ENCODE measurements at places on chromosomes 1 and 21.

GRCh38 chr1:33049371-33049770 lies 12.7 kb upstream of the AK2 start:
- DNase-seq = peak; percentile 27

GRCh38 chr1:110150330-110151174 lies at the start of gene SLC6A17:
Gene SLC6A17 (plus strand): TSS chr1:110150494. CDS start chr1:110166930, 16,436 bp downstream.
- no peak for DNase-seq

- DNase-seq = no peak
Observed at GRCh38 chr1:67089685-67090208, 35.8 kb upstream of the SLC35D1 start.

GRCh38 chr21:39597595-39597994 lies 15.1 kb upstream of the B3GALT5 start:
- no peak for DNase-seq

- DNase-seq = no peak
Observed at GRCh38 chr1:234971586-234972297, 156.9 kb downstream of the TOMM20 start.

- DNase-seq = no peak
Observed at GRCh38 chr1:247293047-247293446, 37.2 kb downstream of the VN1R5 start.

- DNase-seq = no peak
Observed at GRCh38 chr1:9183441-9183840, 51.1 kb upstream of the H6PD start.

GRCh38 chr1:44714944-44715571 lies 15.9 kb downstream of the RNU5D-1 start:
- peak; percentile 70 for DNase-seq

GRCh38 chr1:36247538-36247937 lies 23.3 kb downstream of the THRAP3 start:
- DNase-seq = no peak

DNA sequence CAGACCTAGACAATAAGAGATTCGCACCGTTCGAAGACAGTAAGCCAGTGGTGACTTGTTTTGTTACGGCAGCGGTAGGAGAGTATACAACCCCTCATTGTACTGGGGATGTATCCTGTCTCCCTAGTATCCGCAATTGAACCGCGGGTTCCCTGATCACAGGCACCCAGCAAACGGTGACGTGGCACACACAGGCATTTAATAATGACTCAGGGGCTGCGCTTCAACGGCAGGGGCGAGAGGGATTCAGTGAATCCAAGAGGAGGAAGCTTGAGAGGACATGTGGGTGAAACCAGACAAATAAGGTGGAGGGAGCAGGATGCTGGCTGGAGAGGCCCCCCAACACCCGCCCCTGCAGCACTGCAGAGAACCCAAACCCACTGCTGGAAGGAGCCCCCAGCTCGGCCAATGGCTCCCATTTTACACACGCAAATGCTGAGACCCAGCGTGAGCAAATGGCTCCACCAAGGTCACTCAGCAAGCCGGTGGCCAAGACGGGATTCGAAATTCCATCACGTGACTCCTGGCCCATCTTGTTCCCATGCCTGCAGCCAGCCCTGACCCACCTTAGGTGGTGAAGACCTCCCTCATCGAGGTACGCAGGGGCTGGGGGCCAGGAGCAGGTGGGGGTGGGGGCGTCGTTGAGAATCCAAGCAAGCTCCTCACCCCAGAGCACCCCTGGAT lies 149.9 kb downstream of the SYF2 start:
- no peak for DNase-seq

DNA sequence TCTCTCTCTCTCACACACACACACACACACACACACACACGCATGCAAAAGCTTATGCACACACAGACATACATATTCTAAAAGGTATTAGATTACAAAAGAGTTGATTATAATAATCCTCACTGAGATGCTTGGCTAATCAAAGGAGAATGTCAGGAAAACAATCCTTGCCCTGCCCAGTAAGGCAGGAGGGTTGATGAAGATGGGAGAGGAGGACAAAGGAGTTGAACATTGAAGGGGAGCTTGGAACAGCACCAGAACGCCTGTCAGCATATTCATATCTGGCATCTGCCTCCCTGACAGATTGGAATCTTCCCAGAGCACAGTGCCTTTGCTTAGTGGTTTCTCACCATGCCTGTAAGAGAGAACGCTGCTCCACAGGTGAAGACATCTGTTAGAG lies 68.6 kb upstream of the PALMD start:
- no peak for DNase-seq

GRCh38 chr1:203954788-203955552 lies 93.6 kb downstream of the SNRPE start:
- DNase-seq = no peak

- DNase-seq = no peak
Observed at GRCh38 chr1:169072945-169073725, 33.4 kb upstream of the ATP1B1 start.

DNA sequence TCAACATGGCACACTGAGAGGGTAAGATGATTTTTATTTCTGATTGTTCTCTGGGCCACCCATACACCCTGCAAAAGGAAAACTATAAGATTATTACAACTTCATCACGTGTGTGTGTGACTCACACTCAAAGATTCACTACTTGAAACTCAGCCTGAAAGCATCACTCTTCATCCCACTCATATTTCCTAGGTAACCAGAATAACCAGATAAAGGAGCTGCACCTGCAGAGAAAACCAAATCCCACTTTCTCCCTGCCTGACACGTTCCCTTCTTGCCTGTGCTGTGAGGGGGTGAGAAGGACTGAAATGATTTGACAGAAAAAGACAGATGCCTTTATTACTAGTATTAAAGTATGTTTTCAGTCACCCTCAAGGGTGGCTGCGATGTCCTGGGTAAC lies 131.6 kb downstream of the TGFBR3 start:
- no peak for DNase-seq

GRCh38 chr21:42939582-42940413 lies 14.4 kb upstream of the ERVH48-1 start:
- DNase-seq = no peak

DNA sequence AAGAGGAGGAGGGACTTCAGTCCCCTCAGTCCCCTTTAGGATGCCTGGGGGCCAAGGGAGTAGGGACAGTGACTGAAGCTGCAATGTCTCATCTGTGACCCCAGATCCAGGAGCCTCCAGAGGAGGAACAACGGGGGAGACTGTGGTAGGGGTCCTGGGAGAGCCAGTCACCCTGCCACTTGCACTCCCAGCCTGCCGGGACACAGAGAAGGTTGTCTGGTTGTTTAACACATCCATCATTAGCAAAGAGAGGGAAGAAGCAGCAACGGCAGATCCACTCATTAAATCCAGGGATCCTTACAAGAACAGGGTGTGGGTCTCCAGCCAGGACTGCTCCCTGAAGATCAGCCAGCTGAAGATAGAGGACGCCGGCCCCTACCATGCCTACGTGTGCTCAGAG lies 18.3 kb downstream of the LY9 start:
- no peak for DNase-seq

GRCh38 chr1:21610989-21611785 lies 58.0 kb downstream of the RAP1GAP start:
- DNase-seq = no peak

DNA sequence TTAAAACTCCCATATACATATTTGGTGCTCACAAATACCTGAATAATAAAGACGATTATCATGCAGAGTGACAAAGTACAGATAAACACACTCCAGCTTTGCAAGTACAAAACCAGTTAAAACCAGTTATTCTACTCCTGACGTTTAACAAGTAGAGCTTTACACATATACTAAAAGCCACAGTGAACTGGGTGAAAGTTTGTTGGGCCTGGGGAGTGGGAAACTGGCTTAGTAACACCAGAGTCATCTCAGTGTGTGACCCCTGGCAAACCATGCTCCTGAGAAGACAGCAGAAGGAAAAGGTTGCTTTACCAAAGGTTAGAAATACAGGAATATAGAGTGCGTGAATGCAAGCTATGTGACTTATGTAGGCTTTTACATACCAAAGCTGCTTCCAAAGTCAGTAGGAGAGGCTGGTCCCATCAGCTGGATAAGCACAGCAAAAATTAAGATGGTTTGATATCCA lies 148.1 kb downstream of the NRIP1 start:
- no peak for DNase-seq

- DNase-seq = no peak
Observed at GRCh38 chr1:67607699-67608098, 77.3 kb upstream of the GADD45A start.

DNA sequence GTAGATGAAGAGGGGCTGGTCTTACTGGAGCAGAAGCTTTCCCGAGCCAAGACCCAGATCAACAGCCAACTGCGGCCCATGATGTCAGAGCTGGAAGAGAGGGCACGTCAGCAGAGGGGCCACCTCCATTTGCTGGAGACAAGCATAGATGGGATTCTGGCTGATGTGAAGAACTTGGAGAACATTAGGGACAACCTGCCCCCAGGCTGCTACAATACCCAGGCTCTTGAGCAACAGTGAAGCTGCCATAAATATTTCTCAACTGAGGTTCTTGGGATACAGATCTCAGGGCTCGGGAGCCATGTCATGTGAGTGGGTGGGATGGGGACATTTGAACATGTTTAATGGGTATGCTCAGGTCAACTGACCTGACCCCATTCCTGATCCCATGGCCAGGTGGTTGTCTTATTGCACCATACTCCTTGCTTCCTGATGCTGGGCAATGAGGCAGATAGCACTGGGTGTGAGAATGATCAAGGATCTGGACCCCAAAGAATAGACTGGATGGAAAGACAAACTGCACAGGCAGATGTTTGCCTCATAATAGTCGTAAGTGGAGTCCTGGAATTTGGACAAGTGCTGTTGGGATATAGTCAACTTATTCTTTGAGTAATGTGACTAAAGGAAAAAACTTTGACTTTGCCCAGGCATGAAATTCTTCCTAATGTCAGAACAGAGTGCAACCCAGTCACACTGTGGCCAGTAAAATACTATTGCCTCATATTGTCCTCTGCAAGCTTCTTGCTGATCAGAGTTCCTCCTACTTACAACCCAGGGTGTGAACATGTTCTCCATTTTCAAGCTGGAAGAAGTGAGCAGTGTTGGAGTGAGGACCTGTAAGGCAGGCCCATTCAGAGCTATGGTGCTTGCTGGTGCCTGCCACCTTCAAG lies 57.3 kb downstream of the LAMC2 start:
- no peak for DNase-seq

GRCh38 chr1:229636042-229636441 lies 10.0 kb downstream of the URB2 start:
- DNase-seq = no peak

GRCh38 chr21:34077888-34078287 lies 4.5 kb downstream of the MRPS6 start:
- no peak for DNase-seq

- DNase-seq = no peak
Observed at GRCh38 chr1:230100932-230101331, 33.9 kb downstream of the GALNT2 start.

GRCh38 chr1:2233468-2233867 lies 5.3 kb downstream of the SKI start:
- DNase-seq = no peak

All from CD4-positive, alpha-beta T cell treated with Interferon gamma for 1 hour (primary cell).